CD4-positive, alpha-beta T cell treated with Interleukin-21 for 1 hour (primary cell): ENCODE measurements at places on chromosomes 12 and 14.

DNA sequence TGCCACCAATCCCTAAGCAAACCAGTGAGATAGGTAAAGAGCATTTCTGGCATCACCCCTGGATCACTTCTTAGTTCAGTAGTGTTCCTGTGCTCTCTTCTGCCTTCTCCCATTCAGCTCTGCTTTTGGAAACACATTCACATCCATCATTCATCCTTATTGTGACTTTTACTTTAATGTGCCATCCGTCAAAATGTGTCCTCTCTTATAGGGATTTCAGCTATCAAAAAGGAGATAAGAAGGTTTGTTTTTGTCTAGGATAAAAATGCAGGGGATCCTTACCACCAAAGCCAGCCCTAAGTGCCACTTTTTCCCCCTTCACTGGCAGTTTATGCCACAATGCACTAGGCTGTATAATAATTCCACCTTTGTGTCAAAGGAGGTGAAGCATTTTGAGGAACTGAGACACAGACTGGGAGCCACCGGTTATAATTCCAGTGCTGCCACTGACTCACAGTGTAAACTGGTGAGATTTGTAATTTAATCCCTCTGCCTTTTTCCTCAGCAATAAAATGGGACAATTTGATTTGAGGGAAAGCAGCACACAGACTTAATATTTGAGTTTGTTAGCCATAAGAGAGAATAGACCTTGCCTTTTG lies 158.6 kb downstream of the PAX9 start:
- DNase-seq: no peak

- DNase-seq: no peak
Observed at GRCh38 chr12:114681116-114681871, 2.7 kb downstream of the TBX3 start.

DNA sequence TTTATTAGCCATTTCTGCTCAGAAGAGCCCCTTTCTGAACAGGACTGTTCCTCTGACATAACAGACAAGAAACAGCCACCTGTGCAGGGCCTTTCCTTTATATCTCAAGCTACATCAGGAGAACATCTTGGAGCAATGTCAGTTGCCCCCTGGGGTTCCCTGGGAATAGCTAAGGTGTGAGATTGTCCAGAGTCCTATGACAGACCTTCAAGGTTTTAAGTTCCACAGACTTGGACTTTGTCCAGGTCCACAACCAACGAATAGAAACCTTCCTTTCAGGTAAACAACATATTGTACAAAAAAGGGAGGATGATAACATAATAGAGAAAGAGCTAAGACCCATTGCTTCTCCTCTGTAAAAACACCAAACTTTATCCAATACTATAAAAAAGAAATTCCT lies 2.9 kb downstream of the IL23A start:
- no peak for DNase-seq

- no peak for DNase-seq
Observed at GRCh38 chr12:45242180-45242579, 26.3 kb downstream of the ANO6 start.

GRCh38 chr12:108337235-108338223 lies 1.6 kb downstream of the CMKLR1 start:
- DNase-seq: peak; percentile 27

DNA sequence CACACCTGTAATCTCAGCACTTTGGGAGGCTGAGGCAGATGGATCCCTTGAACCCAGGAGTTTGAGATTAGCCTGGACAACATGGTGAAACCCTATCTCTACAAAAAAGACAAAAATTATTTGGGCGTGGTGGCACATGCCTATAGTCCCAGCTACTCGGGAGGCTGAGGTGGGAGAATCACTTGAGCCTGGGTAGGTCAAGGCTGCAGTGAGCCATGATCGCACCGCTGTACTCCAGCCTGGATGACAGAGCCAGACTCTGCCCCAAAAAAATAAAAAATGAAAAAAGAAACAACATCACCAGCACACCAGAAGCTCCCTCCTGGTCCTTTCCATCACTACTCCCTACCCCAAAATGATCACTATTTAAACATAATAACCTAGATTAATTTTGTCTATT lies 2.6 kb downstream of the VEZT start:
- no peak for DNase-seq

GRCh38 chr14:98819867-98820206 lies 452.2 kb downstream of the BCL11B start:
- DNase-seq: no peak

- peak; percentile 41 for DNase-seq
Observed at GRCh38 chr14:61568572-61569011, 126.7 kb upstream of the HIF1A start.

- no peak for DNase-seq
Observed at GRCh38 chr12:56013482-56013881, 7.4 kb upstream of the IKZF4 start.

DNA sequence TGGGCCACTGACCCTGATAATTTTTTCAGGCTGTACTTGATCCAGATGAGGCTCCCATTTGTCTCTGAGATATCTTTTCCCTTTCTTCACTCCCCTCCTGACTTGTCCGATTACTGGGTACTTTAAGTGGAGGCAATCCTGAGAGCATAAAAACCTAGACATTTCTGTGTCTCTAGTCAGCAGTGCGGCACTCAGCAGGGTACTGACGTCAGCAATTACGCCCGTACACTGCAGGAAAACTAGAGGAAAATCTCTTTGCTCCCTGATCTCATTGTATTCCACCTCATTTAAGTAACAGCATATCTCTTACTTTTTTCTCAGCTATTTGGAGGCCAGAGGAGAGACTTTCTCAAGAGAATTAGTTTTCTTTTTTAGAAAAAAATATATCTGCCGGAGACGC lies 315.5 kb upstream of the OR4E1 start:
- no peak for DNase-seq

GRCh38 chr14:71341156-71341555 lies 433.9 kb downstream of the PCNX1 start:
- DNase-seq: no peak

DNA sequence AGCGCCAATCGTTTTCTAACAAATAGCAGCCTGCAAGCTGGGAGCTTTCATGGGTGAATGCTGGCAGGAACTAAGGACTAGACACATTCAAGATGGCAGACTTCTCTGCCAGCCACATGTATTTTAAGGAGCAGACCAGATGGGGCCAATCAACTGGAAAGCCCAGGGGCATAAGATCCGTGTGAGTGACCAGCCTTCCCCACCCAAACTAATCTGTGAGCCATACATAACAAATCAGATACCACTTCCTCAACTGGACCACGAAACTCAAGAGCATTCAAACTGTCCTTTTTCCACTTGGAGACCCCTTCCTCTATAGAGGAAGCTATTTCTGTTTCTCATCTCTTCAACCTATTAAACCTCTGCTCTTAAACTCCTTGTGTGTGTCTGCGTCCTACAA lies 9.7 kb downstream of the TCL1B start:
- no peak for DNase-seq

DNA sequence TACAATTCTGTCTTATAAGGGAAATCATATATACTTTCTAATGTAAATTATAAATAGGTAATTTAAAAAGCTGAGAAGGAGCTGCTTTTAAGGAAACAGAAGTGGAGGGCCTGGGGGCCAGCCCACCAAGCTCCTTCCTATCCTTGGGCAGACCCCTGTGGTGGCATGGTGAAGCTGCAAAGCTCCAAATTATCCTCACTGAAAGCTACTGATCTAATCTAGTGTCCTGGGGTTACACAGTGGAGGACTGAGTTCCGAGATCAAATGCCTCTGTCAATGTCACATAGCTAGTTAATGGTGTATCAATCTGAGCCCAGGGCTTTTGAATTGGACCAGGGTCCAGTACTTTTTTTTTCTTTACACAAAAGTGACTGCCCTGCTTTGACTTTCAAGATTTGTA lies 355.4 kb downstream of the CEP128 start:
- DNase-seq: no peak

- no peak for DNase-seq
Observed at GRCh38 chr14:30283822-30284446, 275.0 kb upstream of the G2E3 start.

- DNase-seq: no peak
Observed at GRCh38 chr12:49253033-49253623, 11.8 kb upstream of the TUBA1C start.

DNA sequence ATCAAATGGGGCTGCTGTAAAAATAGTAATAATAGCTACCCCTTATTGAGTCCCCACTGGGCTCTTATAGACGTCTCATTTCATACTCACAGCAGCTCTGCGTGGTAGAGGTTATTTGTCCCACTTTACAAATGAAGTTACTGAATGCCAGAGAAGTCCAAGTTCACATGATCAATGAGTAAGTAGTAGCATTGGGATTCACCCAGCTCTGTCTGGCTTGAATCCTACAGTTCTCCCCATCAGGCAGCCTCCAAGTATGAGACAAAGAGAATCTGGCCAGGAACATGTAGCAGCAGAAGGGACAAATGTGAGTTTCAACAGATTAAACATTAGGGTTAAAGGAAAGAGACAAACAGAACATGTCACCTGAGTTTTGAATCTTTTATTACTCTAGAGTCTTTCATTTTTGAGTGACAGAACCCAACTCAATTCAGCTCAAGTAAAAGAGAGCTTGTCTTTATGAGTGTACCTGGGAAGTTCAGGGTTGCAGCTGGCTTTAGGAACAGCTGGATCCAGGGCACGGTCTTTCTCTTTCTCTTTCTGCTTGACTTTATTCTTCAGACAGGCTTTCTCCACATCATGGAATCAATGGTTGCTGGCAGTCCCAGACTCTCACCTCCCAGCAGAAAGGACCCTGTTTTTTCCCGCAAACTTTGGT lies 64.1 kb upstream of the JDP2 start:
- no peak for DNase-seq

DNA sequence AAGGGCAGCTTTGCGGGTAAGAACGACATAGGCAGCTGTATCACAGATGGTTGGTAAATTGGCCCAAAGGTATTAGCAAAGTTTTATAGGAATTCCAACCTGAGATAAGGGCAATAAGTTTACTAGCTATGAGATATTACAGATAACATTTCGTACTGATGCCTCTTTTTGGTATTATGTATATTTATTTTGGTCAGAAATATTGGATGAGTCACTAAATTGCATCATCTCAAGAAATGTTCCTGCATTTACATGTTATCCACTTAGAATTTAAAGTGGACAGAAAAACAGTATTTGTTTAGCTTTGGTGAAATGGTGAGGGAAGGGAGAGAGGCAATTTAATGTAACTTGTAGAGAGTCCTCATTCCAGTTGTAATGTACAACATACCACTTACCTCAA lies 65.1 kb upstream of the PZP start:
- no peak for DNase-seq

DNA sequence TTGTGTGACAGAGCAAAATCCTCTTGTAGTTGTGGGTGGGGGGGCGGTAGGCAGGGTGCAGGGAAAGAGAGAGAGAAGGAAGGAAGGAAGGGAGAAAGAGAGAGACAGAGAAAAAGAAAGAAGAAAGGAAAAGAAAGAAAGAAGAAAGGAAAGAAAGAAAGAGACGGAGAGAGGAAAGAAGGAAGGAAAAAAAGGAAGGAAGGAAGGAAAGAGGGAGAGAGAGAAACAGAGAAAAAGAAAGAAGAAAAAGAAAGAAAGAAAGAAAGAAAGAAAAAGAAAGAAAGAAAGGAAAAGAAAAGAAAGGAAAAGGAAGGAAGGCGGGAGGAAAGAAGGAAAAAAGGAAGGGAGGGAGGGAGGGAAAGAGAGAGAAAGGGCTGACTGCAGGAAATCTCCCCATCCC lies 17.6 kb upstream of the FAIM2 start:
- no peak for DNase-seq

DNA sequence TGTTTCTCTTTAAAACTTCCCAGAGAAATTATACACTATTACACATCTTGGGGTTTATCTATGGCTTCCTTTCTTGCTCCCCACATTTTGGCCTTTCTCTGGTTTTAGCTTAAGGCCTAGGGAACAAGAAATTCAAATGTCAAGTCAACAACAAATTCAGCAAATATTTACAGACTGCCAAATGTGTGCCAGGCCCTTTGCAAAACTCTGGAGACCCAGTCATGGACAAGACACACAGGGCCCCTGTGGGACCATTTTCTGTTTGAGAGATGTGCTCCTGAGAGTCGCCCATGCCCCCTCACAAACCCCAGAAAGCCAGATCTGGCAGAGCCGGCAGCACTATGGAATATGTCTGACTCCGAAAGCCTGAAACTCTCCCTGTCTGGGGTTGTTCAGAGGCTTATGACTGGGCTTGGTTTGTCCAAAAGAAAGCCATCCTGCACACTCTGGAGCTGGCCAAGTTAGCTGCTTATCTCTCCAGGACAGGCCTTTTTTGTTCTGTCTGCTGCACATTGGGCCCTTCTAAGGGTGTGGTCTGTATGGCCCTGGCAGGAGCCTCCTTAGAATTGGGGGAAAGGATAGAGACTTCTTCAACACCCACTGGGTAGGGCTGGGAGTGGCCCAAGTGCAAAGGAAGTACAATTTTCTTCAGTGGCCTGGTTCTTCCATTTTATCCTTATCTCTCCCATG lies 1.1 kb upstream of the KRT3 start:
- DNase-seq: no peak

DNA sequence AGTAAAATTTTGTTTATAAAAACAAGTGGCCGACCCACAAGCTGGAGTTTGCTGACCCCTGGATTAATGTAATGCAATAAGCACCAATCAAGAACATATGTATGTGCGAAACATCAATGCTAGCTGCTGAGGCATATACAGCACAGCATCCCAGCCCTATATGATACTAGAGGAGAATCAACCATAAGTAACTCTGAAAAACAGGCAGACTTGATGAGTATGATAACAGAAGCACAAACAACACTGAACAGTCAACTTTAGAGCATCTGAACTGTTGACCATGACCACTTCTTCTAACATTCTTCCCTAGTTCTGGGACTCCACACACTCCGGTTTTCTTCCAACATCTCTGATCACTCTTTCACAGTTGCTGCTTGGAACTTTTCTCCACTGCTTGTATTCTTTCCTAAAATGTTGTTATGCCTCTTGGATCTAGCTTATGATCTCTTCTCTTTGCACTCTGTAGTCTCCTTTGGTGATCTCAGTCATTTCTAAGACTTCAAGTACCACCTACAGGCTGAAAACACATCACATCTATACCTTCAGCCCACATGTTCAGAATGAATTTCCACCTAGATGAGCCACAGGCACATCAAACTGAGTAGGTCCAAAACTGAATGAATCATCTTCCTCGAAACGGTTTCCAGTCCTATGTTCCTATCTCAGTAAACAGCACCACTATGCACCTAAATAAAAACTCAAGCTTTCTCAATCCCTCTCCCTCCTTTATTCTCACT lies 57.2 kb downstream of the STXBP6 start:
- DNase-seq: no peak

- DNase-seq: no peak
Observed at GRCh38 chr14:24278424-24278823, 7.0 kb upstream of the RABGGTA start.

DNA sequence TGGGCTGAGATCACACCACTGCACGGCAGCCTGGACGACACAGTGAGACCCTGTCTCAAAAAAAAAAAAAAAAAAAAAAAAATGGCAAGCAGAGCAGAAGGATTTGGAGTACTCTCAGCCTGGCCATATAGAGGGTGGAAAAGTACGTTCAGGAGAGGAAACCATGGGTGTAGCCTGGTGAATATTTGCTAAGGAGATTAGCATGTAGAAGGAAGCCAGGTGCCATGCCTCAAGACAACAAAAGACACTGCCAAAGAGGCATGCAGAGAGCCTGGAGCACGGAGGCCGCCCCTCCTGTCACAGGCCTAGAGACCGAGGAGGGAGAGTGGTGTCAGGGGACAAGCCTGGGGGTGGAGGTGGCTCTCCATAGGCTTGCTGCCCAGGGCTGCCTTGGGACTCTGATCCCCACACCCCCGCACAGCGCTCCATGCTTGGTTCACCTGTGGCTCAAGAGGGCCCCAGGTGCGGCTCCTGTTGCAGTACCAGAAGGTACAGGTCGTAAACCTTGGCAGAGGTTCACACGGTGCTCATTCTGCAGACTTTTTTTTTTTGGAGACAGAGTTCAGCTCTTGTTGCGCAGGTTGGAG lies 27.9 kb upstream of the DEGS2 start:
- no peak for DNase-seq
